ENCODE measurements at places on chromosomes 7 and 10.

DNA sequence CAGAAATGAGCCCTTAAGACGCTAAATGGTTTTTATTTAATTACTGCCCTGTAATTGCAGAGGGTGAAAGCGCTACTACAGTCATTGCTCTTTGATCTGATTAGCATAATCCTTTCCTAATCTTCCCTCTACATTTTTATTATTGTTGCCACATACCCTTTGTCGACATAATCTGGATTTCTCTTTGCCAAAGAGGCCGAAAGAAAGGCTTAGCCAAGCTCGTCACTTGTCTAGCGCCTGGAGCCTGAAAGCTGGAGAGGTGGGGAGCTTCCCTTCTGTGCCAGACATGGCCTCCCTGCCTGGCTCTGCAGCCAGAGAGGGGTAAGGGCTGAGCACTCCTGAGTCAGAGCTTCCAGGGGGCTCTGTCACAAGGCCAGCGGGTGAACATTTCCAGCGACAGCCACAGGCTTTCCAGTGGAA is 145.9 kb downstream of the PRKAG2 start:
- DNase-seq: no peak

- no peak for DNase-seq
These were observed 106.5 kb downstream of the ARHGAP12 start for GRCh38 chr10:31822150-31822549.

GRCh38 chr7:1671594-1672451 is 1.7 kb downstream of the ELFN1 start:
- DNase-seq: no peak

DNA sequence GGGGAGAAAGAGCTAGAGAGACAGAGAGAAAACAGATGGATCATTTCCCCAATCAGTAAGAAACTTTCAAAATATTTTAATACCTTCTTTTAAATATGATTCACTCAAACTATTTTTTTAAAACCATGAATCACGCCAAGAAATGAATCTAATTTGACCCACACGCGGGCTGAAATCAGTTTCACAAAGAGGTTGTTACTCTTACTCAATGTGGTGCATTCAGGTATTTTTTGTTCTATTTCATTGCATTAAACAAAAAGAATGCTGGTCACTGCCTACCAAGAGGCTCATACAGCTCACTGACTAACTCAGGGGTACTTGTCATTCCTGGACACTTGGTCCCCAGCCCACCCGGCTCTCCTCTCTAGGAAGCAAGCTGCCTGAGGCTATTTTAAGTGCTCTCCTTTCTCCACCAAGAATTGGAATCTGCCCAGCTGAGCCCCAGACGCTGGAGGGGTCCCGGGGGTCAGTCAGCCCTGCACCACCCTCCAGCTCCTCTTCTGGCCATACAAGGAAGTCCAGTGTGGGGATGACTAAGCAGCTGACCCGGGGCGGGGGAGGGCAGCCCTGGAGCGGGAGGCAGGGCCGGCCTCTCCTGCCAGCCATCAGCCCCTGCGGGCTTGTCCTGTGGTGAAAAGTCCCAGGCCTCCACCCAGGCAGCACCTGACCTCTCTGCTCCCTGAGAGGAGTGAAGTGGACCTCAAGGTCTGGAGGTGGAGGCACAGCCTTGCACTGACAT is 21.7 kb upstream of the PFKP start:
- DNase-seq: no peak

- no peak for DNase-seq
These were observed 15.5 kb downstream of the RPP38 start for GRCh38 chr10:15112657-15113056.

DNA sequence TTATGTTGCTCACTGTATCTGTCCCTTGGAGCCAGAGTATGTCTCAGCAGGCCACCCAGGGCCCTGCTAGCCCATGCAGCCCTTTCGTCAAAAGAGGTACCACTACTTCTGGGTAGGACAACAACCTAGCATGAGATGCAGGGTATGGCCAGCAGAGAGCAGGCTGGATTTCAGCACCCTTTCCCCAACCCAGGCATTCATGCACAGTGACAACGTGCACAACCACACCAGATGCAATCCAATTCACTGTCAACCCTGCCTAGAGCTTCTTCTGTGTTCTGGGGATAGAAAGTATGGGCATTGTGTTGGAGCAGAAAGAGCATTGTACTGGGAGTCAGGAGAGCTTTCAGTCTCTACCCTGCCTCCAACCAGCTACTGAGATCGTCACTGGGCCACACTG is 37.9 kb downstream of the JAZF1 start:
- no peak for DNase-seq

DNA sequence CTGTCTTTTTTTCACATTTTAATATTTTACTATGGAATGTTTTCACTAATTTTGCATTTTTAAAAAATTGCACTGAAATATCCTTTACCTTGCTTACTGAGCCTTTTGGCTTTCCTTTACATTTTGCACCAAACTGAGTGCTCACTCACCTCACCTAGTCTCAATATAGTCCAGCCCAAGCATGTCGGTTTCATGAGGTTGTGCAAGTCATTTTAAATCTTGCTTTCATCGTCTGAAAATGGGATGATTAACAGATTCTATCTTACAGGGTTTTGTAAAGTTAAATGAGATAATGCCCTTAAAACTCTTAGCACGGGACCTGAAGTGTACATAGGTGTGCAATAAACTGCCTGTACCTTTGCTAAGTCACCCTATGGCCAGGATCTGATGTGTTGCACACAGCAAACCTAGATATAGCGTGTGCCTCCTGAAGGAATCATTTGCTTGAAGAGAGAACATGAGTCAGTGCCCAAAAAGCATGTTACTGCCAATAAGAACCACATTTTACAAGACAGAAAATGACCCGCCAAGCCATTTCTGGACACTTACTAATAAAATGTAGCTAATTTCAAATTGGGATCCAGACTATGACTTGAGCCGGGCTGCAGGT is 199.8 kb downstream of the JCAD start:
- DNase-seq: no peak

DNA sequence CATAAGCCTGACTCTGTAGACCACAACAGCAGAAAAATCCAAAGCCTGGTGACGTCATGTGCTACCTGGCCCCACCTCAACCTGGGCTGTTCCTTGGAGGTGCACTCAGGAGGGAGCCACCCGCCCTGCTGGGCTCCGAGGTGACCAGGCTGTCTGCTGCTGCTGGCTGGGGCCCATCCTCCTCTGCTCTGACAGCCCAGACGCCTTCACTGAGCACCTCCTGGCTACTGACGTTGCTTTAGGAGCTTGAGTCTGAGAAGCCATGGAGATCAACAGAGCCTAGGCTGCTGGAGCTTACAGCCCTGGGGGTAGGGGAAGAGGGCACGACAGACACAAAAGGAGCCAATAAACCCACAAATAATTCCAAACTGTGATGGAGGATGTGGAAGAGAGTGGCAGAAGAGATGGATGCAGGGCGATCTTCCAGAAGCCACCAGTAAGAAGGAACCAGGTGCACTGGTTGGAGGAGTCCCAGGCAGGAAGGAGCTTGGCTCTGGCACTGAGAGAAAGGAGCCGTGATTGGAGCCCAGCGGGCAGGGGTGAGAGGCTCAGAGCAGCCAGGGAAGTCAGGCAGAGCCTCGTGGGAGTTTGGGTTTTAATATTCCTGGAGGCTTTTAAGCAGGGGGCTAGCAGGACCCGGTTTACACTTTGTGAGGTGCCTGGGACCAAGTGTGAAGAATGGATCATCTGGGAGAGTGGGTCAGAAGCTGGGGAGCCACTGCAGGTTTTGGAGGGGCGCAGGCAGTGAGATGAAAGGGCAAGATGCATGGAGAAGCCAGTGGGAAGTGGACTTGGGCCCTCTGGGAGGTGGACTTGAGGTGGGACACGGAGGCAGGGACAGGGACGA is 1.7 kb upstream of the PTPRE start:
- peak; percentile 62 for DNase-seq

DNA sequence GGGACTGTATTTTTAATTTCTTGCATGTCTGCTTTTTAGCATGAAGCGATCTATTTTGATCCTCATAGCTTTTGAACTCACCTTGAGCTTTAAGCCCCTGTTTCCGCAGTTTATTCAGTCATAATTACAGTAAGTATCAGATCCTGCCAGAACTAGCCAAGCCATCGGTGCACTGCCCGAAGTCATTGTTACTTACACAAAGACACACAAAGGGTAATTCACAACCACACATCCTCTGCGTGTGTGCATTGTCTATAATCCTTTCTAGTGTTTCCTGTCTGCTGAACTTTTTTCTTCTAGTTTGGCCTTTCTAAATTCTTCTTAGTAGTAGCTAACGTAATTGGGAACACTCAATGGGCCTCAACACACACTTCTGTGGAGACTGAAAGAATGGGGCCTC is 133.0 kb downstream of the SFMBT2 start:
- no peak for DNase-seq

DNA sequence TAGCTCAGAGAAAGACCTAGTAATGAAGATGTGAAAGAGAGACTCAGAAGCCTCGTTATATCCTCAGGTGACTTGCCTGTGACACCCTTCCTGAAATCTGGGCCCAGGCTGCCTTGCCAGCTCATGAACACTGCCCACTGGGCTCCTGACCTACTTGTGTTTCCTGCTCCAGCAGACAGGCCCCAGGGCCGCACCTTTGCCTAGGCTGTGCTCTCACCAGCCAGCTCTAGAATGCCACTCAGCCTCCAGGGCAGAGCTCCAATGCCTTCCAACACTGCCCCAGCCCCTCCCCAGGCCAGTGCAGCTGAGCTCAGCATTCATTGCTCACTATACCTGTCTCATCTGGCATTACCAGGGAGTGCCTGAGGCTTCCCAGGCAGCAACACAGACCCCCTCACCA is 94.3 kb downstream of the DLG5 start:
- DNase-seq: peak; percentile 87

DNA sequence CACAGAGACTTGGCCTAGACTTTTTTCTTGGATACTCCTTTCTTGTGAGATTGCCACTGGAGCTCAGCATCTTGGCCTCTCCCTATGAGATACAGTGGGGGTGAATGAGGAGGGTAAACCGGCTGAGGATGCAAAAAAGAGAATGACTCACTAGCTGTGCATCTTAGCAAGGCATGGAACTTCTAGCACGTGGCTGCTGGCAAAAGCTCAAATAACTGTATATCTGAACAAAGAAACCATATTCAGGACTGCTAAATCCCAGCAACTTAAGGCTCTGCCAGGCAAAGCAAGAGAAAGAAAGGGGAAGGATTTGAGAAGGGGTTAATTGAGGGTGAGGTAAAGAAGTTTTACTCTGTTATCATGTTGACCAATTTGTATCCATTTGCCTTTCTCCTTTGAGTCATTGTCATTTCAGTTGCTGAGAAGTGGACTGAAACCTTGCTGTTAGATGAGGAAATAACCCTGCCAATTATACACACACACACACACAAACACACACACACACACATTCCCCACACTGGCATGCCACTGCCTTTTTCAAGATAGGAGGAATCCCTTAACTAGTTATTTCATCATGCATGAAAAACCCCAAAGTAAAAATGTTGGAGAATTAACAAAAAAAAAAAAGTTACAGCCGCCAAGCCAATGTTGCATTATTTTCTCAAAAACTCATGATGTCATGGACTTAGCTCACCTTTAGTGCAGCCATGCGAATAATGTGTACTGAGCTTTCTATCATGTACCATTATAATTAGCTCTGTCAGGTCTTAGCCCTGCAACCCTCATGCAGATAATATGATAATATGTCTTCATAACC is 997.3 kb downstream of the LRMDA start:
- no peak for DNase-seq

DNA sequence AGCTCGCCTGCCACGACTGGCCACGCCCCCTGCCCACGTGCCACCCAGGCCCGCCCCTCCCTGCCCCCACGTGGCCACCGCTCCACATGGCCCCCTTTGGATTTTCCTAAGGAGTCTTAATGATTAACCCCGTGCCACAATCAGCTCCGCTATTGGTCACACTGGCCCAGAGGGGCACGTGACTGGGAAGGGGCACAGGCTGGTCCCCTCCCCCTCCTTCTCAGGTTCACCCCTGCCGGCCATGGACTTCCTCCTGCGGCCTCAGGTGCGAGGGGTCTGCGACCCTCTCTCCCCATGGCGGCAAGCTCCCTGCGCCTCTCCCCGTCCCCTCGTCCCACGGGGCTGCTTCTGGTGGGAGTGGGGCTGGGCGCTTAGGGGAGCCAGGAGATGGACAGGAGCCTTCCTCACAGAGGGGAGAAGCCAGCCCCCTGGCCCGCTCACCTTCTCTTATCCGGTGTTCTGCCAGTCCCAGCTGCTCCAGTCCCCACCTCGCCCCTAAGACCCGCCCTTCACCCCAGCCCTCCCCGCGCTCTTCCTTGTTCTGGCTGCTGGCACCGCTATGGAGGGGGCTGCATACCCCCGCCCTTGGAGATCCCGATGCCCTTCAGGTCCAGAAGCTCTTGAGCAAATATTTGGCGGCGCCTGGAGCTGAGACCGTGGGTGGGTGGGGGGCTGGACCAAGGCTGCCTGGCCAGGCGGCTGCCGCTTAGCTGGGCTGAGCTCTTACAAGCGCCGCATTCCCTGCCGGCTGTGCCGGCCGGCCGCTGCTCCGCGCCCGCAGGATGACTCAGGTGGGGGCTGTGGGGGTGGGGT is 3.2 kb downstream of the SLC4A2 start:
- DNase-seq: peak; percentile 39

DNA sequence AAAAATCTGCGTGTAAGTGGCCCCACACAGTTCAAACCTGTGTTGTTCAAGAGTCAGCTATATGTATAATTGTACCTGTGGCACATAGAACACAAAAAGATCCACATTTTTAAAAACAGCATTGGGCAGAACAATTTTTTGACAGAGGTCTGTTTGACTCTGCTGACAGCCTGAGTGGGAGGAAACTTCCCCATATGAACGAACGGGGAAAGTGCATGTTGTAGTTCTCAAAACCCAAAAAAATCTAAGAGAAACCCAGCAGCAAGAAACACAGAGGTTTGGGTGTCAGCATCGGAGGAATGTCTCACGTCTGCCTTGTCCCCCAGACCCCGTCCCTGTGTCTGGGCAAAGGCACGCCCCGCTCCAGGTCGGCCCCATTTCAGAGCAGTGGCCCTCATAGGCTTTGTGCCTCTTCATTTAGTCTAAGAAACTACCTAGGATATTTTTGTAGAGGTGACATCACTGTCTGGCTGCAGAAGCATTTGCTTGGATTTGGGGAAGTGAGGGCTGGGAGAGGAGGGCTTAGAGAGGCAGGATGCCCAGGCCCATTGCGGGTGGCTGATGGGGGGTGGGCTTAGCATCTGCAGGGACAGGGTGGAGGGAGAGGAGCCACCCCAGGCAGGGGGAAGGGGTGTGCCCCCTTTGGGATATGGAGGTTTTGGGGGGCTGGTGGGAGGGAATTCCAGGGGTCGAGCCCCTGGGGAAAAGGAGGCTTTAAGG is 11.0 kb downstream of the CUX1 start:
- DNase-seq: no peak

- DNase-seq: no peak
These were observed 5.2 kb upstream of the MALRD1 start for GRCh38 chr10:19043431-19043830.

- DNase-seq: no peak
These were observed 185.2 kb downstream of the SKIDA1 start for GRCh38 chr10:21340331-21340730.

- no peak for DNase-seq
These were observed 22.7 kb downstream of the LUC7L2 start for GRCh38 chr7:139382439-139382838.

- no peak for DNase-seq
These were observed 89.0 kb downstream of the TRIM24 start for GRCh38 chr7:138549082-138549481.

DNA sequence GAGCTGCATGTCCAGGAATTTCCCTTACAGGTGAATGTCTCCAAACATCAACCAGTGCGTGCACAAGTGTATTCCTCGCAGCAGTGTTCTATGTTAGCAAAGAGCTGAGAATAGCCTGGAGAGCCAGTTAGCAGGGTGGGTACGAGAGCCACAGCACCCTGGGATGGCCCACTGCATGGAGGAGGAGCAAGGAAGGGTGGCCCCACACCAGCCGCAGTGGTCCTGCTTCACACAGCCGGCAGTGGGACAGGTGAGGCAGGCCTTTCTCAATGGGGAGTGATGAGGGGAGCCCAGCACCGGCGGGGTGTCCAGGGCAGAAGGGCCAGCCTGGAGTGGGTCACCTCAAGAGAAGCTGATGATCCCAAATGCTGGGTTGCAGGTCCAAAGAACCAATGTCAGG is 240.7 kb downstream of the TCERG1L start:
- DNase-seq: no peak

Data from G401 (cell line).